SK-N-SH treated with all-trans-retinoic acid at 6 μM for 48 hours (cell line): ENCODE measurements at places on chromosomes 2 and 18.

DNA sequence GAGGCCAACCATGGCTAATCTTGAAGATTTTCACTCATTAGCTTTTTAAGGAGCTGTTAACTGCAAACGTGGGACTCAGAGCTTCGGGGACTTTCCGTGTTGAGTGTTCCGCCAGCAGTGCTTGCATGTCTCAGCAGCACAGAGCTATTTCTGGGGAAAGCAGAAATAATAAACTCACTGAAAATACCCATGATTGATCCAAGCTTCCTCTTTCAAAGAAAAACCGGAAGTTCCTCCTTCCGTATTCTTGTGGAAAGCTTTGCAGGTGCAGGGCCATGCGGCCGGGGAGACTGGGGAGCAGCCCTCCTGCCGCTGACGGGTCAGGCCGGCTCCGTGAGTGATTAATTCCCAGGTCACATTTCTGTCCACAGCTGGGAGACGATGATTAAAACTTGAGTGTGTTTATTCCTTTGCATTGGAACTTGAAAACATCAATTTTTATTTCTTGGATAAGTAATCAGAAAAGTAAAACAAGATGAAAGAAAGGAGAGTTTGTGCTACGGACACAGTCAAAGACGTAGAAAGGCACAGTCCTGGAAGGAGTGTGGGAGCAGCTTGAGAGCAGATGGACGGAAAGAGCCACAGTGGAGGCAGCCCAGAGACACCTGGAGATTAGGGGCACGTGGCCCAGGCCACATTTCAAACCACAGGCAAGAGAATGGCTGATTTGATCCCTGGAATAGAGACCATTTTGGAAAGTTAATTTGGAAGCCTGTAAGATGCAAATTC, 54.2 kb upstream of the CTDP1 start:
- ATAC-seq, result no peak

DNA sequence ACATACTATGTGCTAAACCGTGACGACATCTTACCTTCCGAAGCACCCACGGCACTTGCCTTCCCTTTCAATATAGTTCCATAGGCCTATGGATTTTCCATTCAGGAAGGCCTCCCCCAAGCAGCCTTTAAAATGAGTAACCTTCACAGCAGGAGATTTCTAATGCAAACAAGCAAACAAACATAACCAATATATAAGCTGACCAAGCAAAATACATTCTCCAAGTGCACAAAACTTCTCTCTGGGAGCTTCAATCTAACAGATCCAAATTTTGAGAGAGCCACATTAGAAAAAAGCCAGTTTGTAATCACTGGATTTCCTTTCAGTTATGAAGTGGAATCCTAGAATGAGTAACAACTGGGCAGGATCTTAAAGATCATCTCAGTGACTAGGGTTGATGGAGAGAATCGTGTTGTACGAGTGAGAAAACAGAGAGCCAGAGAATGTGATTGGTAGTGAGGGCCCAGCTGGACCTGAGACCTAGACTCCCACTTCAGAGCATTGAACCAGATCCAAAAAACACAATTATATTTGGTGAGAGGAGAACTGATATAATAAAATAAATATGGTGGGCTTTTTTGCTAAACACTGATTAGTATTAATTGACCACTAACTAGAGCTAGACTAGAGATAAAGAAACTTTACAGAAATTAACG, 145.6 kb downstream of the LAMA1 start:
- no peak for ATAC-seq

- no peak for ATAC-seq
Observed at GRCh38 chr18:76463872-76464271, 31.2 kb downstream of the ZNF516 start.

- ATAC-seq, result peak; percentile 38; the same call in 1 of the 3 replicates
Observed at GRCh38 chr2:177984749-177985148, 87.8 kb downstream of the PDE11A start.

DNA sequence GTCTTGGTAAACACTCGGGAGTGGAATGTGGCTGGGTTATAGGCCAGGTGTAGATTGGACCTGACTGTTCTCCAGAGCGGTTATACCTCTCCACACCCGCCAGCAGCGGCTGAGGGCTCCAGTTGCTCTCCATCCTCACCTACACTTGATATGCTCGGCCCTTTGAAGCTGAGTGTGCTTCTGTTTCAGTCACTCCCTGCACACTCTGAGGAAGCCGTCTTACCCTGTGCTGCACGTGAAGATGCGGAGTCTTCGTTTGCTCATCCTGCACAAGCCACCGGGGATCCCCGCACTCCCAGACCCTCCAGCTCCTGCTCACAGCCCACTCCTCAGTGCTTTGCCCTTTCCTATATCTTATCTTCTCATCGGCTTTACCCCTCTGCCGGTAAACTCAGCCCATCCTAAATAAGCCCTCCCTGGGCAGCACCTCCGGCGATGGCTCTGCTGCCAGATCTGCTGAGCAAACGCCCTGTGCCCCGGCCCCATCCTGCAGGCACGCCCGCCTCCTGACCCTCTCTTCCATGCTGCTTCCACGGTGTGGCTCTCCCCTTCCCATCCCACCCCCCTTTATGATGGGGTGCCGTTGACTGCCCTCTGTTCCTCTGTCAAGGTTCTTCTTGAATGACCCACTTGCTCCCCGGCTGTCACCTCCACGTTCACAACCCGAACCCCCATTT, 47.3 kb upstream of the ODC1 start:
- ATAC-seq, result no peak

DNA sequence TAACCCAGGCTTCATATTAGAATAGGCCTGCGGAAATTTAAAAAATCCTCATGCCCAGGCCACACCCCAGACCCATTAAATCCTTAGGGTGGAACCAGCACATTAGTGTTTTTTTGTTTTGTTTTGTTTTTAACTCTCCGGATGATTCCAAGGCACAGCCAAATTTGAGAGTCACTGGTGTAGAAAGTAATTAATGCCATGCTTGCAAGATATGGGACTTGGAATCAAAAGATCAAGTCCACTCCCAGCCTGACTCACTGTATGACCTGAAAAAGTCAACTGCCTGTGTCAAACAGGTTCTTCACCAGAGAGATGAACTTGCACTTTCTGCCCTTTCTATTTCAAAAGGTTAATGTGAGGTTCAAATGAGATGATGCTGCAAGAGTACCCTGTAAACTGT, 310.3 kb upstream of the LYPD1 start:
- ATAC-seq, result no peak
